Progenitor cell of endocrine pancreas (in vitro differentiated cells): ENCODE measurements at places on chromosomes 11 and 22. TPM values are rescaled to one million over a fixed set of nuclear protein-coding genes. Genes with fewer than 3 reads are reported as not detected.

The APLP2 gene
- total RNA-seq: 374 and 375 TPM in 2 replicates

GRCh38 chr11:46242041-46242951 lies 35.2 kb upstream of the CREB3L1 start:
- no peak for DNase-seq

- no peak for DNase-seq
Measured at GRCh38 chr22:25959818-25960774, 209.2 kb upstream of the SEZ6L start.

- no peak for DNase-seq
Measured at GRCh38 chr11:84993386-84993785, 633.8 kb downstream of the DLG2 start.

The MPPED2 gene
- total RNA-seq: 25.9 and 32.8 TPM in 2 replicates

- DNase-seq: no peak
Measured at GRCh38 chr11:86523738-86524619, 148.4 kb downstream of the ME3 start.

- DNase-seq: no peak
Measured at GRCh38 chr22:22789922-22790845, 97.4 kb upstream of the IGLL5 start.

The OR2AT4 gene
- total RNA-seq: not detected in 2 replicates

The IFTAP gene
- total RNA-seq: 26.2 and 29.5 TPM in 2 replicates

DNA sequence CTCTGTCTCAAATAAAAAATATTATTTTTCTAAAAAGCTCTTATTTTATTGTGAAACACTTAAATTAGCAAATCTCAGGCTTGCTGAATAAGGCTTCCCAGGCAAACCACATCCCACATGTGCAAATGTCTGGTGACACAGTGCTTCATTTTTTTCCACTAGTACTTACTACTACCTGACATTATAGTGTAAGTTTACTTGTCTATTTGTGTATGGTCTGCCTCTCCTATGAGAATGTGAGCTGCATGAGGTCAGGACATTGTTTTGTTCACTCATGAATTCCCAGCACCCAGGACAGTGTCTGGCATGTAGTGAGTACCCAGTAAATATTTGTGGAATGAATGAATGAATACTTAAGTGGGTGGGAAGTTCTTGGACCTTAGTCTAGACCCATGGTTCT lies 103.1 kb downstream of the PTPRJ start:
- DNase-seq: no peak

The HBD gene
- total RNA-seq: not detected in 2 replicates

The RTN4R gene
- 30.8 and 36.0 TPM in 2 replicates for total RNA-seq

The SYCE3 gene
- total RNA-seq: not detected in 2 replicates

DNA sequence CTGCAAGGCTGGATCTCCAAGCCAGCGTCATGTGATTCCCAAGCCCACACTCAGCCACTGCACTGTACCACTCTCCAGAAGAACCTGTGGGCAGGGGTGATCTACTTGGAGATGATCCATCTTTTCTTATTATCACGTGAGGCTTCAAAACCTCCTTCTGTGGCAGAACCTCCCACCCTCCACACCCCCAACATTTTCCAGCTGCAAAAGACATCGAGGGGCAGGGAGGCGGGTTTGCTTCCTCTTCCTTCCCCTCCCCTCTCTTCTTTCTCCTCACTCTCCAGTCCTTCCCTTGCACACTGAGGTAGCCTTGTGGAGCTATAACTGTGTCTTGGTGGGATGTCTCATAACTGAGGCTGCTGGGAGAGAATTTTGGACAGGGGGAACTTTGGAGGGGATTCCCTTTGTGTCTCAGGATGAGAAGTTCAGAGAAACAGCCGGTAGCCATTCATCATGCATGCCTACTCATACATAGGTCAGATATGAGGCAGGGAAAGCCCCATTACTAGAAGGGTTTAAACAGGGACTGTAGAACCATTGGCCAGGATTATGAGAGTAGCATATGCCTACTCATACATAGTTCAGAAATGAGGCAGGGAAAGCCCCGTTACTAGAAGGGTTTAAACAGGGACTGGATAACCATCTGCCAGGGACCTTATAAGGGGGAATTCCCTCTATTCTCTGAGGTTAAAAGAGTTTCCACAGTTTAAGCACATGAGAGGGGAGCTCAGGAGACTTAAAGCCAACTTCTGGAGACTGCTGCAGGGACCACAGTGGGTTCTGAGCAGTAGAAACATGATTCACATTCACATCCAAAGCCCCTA lies 420.7 kb upstream of the CADM1 start:
- DNase-seq: no peak

DNA sequence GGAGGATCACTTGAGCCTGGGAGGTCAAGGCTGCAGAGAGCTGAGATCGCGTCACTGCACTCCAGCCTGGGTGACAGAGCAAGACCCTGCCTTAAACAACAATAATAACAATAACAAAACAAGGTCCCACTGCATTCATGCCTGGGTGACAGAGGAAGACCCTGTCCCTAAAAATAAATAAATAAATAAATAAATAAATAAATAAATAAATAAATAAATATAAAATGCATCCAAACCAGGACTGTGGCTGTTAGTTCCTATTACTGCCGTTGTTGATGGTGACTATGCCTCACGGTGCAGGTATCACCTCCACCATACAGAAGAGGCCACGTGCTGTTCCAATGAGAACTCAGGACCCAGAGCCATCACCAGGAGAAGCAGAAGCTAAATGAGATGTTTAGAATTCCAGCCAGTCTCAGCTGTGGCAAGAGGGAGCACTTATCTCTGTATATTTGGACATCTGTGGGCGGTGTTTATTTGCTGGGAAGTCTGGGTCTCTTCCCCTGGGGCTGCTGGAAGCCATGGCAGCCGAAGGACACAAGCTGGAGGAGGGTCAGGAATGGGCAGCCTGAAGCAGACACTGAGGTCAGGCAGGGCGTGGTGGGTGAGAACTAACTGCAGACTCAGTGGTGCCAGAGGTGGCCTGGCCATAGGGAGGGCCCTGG lies 21.6 kb downstream of the C11orf86 start:
- DNase-seq: no peak

The PLA2G3 gene
- 2.6 and 4.6 TPM in 2 replicates for total RNA-seq

GRCh38 chr11:10305262-10305963 lies 540 bp downstream of the ADM start:
- no peak for DNase-seq

- DNase-seq: no peak
Measured at GRCh38 chr22:27651486-27651885, 150.1 kb downstream of the MN1 start.

The ALDH3B2 gene
- total RNA-seq: 0.67 and 1.6 TPM in 2 replicates

The TRIM51 gene
- total RNA-seq: not detected in 2 replicates

DNA sequence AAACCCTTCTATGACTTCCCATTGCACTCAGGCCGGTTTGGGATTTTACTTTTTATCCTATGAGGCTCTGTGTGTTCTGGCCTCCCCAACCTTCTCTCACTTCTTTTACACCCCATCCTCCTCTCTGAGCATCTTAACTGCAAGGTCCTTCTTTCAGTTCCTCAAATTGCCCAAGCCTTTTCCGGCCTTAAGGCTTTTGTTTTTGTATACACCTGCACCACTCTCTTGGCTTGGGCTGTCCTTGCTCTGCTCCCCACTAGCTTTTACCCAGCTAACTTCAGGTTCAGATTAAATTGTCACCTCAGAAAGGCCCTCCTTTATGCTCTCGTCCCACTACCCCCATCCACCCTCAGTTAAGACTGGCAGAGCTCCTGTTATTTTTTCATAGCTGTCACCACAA lies 55.5 kb downstream of the FAM83F start:
- DNase-seq: no peak

The DLG2 gene
- total RNA-seq: 1.5 and 2.4 TPM in 2 replicates

- no peak for DNase-seq
Measured at GRCh38 chr22:45742866-45743450, 71.3 kb downstream of the ATXN10 start.

The GAL3ST1 gene
- total RNA-seq: 21.6 and 23.7 TPM in 2 replicates

DNA sequence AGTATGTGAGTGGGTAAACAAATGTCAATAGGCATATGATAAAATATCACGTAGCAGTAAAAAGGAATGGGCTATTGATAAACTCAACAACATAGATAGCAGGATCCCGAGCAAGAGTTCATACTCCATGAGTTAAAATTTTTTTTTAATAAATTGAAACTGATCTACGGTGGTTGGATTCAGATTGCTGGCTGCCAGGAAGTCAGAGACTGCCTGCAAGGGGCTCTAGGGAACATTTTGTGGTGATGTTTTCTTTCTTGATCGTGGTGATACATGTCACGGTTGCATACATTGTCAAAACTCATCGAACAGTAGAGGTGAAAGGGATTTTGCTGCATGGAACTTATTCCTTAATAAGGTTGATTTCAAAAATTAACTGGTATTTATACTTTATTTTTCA lies 62.6 kb upstream of the WNT7B start:
- DNase-seq: no peak

GRCh38 chr11:79253280-79253679 lies 187.6 kb downstream of the TENM4 start:
- DNase-seq: no peak

The CRYBB3 gene
- 0.49 and 1.0 TPM in 2 replicates for total RNA-seq

The GDPD4 gene
- not detected in 2 replicates for total RNA-seq

- DNase-seq: no peak
Measured at GRCh38 chr11:74735365-74735928, 4.2 kb upstream of the CHRDL2 start.

The BET1L gene
- 46.9 and 49.6 TPM in 2 replicates for total RNA-seq

The CRYBB2 gene
- 0.81 TPM in 1 of 2 replicates, not detected in the other for total RNA-seq

The SCARF2 gene
- 14.4 and 14.6 TPM in 2 replicates for total RNA-seq

GRCh38 chr11:17814546-17814945 lies 80.0 kb downstream of the KCNC1 start:
- no peak for DNase-seq

GRCh38 chr11:80899381-80899780 lies 1458.6 kb upstream of the TENM4 start:
- DNase-seq: no peak

GRCh38 chr11:33536178-33536577 lies 164.4 kb downstream of the C11orf91 start:
- DNase-seq: no peak

DNA sequence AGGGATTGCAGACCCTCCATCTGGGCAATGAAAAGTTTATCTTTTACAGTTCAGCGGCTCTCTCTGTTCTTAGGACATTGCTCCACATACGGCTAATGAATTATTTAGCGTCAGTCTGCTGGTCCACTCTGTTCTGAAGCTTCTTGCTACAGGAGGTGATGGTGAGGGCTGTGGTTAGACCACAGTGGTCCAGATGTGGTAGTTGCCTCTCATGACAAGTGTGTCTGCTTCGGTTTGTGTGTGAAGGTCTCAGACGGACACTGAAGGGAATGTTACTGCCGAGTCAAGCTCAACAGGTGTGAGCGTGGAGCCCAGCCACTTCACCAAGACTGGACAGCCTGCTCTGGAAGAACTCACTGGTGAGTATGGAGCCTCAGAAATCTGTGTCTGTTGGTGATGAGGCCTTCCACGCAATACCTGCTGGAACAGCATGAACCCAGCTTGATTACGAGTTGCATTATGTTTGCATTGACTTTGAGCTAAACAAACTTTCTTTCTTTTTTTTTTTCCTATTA lies 220.8 kb downstream of the DBX1 start:
- no peak for DNase-seq
